ENCODE measurements at places on chromosomes 12 and 14.

DNA sequence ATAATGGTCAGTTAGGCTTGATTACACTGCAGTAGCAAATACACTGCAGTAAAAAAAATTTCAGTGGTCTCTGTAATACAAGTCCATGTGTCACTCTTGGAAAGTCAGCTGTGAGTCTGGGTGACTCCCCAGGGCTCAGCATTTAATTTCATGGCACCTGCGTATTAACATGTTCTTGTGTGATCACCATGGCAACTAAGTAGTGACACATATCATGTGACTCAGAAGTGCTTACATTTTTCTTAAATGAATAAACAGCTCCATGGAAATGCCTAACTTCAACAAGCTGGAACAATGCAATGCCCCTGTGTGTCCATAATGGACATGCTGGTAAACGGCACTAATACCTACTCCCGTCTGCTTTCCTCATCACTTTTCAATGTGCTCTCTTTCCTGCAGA is 88.5 kb upstream of the ANO4 start:
- no peak for DNase-seq

GRCh38 chr12:122147514-122148290 is 26.3 kb downstream of the IL31 start:
- DNase-seq = no peak

DNA sequence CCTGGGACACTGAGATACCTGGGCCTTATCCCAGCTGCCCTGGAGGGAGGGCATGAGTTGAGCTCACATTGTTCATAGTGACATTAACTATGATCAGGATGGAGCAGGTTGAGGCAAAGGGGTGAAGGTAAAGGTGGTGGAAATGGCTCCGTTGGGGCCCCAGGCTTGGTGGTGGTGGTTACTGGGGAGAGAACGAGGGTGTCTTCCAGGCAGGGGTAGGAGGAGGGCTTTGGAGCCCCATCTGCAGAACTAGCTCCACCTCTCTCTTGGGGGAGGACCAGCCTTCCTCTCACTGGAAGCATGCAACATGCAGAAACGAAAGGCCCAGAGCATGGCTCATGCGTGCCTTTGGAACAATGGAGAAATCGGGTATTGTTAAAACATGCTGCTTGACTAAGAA is 217.0 kb downstream of the SLC41A2 start:
- DNase-seq = no peak

GRCh38 chr14:48553443-48553842 is 878.0 kb upstream of the MDGA2 start:
- no peak for DNase-seq

- DNase-seq = no peak
These were observed 12.3 kb upstream of the SLC35E3 start for GRCh38 chr12:68733661-68734071.

GRCh38 chr14:105931808-105932483 is 405.6 kb downstream of the TMEM121 start:
- DNase-seq = no peak

- DNase-seq = no peak
These were observed 1324.8 kb downstream of the TMEM121 start for GRCh38 chr14:106850913-106851825.

GRCh38 chr14:95659990-95660385 is 26.2 kb upstream of the TCL1B start:
- no peak for DNase-seq

- DNase-seq = no peak
These were observed 128.2 kb downstream of the BCL11B start for GRCh38 chr14:99143793-99144192.

DNA sequence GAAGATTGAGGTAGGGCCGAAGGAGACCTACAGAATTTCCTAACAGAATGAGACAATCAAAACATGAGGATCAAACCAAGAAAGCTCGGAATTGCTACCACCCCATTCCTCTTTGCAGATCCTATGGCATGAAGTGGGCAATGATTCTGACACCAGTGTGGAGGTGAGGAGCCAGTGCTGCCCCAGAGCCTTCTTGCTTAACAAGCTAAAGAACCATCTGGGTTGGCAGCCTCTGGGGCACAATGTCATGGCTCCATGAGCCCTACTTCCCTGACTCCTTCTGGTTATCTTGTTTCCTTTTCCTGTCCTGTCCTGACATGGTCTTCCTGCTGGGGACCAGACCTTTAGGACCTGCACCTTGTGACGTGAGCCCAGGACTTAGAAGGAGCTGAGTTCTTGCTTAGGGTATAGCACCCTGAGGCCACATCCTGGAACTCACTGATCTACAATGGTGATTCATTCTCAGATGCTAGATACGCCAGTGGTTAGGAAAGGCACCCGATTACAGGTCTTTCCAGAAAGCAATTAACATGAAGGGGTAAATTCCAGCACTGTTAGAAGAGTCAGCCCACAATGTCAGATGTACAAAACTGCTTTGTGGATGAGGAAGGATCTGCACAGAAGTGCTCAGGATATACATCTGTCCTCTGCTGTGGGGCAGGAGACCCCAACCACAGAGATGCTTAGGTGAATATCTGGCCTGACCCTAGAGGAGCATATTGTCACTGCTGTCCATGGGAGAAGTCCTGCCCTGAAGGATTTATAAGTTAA is 324.2 kb downstream of the ZFP36L1 start:
- DNase-seq = peak; percentile 7

- no peak for DNase-seq
These were observed 936.1 kb upstream of the FBXO33 start for GRCh38 chr14:40368314-40368713.

GRCh38 chr14:90521084-90521929 is 124.5 kb downstream of the CALM1 start:
- DNase-seq = no peak

DNA sequence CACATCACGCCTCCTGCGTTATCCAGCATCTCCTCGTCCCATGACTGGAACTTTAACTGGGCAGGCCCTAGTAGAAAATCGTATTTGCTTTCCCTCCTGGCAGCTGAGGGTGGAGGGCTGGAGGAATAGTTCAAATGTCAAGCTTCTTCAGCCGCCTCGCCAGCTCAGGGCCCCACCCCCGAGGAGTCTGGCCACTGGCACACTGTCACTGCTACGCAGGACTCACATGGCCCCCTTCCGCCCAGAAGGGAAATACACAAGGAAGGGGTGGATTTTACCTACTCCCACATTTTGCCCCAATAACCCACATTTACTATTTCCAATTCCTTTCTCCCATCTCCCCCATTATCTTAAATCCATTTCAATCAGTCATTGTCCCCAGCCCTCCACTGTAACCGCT is 8.6 kb downstream of the SLC6A13 start:
- DNase-seq = no peak

- DNase-seq = no peak
These were observed at the start of gene PPP1R36 for GRCh38 chr14:64549791-64550620. TSS of gene PPP1R36 (plus strand) at chr14:64549961. CDS start at chr14:64549998, 37 bp downstream.

DNA sequence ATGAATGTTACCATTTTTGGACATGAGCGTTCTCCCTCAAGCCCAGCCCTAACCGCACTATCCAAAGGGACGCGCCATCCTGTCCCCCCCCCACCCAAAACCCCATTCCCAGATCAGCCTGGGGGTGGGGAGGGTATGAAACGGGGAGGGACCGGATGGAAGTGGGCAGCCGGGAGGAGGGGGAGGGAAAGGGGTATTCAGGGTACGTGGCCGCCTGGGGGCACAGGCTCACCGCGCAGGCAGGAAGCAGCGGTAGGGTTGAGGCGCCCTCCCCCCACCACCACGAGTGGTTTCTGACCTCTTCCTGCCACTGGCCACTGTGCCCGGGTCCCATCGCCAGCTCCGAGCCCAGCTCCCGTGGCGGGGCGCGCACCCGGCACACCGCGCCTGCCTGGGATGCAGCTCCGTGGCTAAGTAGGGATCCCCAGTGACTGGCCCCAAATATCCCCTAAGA is 1.4 kb downstream of the ACTN1 start:
- DNase-seq = no peak

- no peak for DNase-seq
These were observed 18.0 kb upstream of the TMEM260 start for GRCh38 chr14:56561606-56562005.

DNA sequence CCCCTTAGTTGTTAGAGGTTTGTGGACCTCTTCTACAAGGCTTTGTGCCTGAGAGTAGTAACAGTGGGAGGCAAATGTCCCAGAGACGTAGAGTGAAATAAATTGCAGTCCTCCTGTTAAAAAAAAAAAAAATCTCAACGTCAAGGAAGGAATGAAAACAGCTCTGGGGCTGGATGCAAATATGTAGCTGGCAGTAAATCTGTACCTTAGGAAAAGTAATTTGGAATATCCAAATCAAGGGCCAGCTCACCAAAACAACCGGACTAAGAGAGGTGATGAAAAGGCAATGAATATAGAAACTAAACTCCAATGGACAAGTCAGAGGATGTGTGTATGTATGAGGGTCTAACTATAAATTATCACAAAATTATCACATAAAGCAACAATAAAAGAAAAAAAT is 27.0 kb downstream of the SINHCAF start:
- DNase-seq = no peak

GRCh38 chr14:102437997-102438915 is 71.3 kb downstream of the ANKRD9 start:
- DNase-seq = peak; percentile 21

DNA sequence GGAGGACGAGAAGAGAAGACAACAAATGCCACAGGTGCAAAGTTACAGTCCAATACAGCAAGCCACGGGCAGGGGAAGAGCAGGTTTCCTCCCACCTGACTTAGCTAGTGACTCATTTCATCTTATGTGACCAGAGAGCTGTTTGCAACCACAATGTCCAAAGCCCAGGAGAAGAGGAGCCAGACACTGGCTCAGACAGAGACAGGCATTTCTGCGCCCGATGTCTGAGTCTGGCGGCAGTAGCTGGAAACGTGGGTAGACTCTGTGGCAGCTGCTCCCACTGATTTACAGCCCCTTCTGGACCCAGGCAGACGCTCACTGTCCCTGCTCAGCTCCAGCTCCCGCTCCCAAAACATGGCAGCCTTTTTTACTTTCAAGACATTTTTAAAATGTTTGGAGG is 60.0 kb downstream of the CHGA start:
- no peak for DNase-seq

DNA sequence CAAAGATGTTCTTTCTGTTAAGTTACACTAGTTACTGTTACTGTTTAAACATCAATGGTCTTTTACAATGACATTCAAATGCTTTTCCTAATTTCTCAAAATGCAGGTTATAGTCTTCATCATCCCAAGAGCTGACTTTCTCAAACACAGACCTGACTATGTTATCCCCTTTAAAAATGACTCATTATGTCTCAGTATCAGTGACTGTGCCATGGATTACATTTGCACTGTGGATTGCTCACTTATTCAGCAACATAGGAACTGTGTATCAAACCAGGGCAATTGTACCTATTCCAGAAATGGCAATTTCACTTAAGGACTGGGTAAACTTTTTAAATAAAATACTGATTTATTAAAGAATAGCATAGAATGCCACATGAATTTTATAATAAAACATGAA is 630.2 kb upstream of the NOVA1 start:
- no peak for DNase-seq

DNA sequence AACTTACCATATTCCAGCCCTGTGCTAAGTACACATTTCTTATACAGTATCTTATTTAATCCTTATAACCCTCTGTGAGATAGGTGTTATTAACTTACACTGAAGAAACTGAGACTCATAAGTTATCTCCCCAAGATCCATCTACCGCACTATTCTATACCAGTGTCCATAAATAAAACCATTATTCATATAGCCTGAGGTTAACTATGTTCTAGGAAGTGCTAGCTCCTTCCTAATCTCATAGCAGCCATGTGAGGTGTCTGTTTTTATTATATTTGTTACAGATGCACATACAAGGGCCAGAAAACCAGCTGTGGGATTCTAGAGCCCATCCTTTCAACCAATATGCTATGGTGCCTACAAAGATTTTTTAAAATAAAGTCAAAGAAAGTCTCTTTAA is 100.3 kb upstream of the RAP1B start:
- DNase-seq = no peak

- DNase-seq = no peak
These were observed 140.5 kb downstream of the ADGRD1 start for GRCh38 chr12:131093971-131094830.

GRCh38 chr14:69181491-69181890 is 9.8 kb upstream of the EXD2 start:
- DNase-seq = no peak

DNA sequence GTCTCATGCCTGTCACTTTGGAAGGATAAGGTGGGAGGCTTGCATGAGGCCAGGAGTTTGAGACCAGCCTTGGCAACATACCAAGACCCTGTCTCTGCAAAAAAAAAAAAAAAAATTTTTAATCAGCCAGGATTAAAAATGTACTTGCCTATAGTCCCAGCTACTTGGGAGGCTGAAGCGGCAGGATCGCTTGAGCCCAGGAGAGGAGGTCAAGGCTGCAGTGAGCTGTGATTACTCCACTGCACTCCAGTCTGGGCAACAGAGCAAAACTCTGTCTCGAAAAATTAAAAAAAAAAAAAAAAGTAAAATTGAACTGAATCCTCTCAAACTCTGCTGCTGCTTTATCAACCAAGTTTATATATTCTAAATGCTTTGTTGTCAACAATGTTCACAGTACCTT is 128.1 kb upstream of the AEBP2 start:
- DNase-seq = no peak

DNA sequence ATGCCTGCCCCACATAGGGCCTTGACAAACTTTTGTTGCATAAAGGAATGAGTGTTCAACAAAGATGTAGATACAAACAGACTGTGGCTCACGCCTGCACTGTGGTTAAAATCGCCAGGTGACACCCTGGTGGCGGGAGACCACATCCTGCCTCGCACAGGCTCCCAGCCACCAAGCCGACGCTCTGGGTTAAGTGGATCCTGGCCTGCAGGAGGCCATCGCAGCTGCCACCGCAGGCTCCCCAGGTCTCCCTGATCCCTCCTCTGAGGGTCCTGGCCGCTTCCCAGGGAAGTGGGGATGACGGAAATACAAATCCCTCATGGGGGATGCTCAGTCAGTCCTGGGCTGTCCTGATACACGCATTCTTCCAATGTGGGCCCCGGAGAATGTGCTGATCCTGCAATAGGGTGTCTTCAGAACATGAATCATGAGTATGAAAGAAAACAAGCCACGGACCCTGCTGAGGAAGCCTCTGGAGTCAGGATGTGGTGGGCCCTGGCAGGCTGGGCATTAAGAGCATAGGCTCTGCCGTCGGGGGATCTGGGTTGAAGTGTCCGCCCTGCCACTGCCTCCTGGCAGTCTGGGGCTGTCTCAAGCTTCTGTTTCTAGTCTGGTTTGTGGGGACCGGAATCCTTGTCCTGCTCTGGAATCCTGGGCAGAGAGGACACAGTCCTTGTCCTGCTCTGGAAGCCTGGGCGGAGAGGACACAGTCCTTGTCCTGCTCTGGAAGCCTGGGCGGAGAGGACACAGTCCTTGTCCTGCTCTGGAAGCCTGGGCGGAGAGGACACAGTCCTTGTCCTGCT is 53.5 kb upstream of the BEGAIN start:
- peak; percentile 76 for DNase-seq

Data from stimulated activated CD4-positive, alpha-beta T cell treated with anti-CD3 and anti-CD28 coated beads, TNF-alpha, amount 100 ng/mL, for 48 hours (primary cell).